Fibroblast of mammary gland (primary cell): ENCODE measurements at places on chromosomes 5 and 9.

DNA sequence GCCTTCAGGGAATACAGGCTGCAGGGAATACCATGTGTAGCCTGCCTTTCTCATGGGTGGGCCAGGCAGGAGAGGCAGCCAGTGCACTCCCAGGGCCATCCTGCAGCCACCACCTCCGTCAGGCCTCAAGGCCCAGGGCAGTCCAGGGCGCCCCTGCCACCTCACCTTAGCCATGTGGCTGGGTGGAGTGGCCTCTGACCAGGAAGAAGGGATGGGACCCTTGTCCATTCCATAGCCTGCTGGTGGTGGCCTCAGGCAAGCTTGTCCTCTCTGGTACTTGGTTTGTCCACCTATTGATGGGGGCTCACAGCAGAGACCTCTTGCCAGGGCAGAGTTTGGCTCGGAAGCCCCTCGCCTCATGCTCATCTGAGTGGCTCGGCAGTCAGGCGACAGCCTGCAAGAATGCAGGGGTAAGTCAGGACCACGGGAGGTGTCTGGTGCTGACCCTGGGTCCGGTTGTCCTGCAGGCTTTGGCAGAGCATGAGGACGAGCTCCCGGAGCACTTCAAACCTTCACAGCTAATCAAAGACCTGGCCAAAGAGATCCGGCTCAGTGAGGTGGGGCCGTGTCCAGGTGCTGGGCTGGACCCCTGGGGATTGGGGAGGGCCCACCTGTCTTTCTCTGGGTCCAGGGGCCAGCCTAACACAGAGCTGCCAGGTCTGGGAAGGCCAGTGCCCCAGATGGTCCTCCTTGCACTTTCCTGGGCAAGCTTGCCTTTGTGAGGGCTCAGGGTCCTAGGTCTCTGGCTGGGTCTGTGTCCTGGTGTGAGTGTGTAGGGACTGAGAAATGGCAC, 82.9 kb downstream of the PHF2 start:
- DNase-seq, result no peak

- DNase-seq, result peak; percentile 77
These were observed 77.8 kb downstream of the SLC38A9 start for GRCh38 chr5:55634209-55634805.

- DNase-seq, result no peak
These were observed 108.0 kb upstream of the TARS1 start for GRCh38 chr5:33332804-33333203.

- no peak for DNase-seq
These were observed 150.2 kb downstream of the TRIM32 start for GRCh38 chr9:116837018-116837989.

DNA sequence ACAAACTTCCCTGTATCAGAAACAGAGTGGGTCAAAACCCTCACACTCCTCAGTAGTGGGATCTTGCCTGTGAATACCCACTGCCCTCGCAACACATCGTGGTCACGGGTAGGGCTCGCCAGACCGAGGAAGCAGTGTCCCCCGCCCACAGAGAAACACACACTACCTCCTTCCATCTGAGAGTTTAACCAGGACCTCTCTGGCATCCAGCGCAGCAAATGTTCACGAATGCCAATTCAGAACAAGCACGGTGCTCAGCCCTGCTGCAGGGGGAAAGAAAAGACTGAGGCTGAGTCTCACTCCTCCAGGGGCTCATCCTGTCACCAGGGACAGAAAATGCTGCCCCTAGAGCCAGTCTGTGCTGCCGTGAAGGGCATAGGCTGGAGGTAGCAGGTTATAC, 42.5 kb upstream of the SYNPO start:
- DNase-seq, result no peak

GRCh38 chr5:42483472-42484154, 60.4 kb downstream of the GHR start:
- DNase-seq, result peak; percentile 12

DNA sequence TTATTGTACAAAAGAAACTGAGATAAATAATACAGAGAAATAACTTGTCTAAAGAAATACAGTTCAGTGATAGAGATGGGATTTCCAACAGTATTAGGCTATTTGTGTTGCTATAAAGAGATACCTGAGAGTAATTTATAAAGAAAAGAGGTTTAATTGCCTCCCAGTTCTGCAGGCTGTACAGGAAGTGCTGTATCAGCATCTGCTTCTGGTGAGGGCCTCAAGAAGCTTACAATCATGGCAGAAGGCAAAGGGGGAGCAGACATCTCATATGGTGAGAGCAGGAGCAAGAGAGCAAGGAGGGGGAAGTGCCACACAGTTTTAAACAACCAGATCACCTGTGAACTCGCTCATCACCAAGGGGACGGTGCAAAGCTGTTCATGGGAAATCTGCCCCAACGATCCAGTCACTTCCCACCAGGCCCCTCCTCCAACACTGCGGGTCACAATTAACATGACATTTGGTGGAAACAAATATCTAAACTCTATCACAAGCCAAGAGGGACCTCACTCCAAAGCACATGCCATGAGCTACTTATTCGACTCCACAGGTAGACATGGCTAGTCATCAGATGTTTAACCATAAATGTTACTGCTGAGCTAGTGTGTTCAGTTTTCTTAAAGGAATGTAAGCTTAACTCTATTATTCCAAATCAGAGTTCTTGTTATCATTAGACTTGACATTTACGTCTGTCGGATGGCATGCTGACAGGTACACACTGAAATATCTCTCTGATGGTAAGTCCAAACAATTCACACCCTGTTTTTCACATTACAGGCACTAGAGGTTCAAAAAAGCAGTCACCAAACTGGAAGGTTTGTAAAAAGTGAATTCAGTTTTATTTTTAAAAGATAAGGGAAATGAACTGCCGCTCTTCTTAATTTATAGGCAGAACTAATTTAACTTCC, 82.2 kb downstream of the AUH start:
- no peak for DNase-seq

GRCh38 chr5:116578676-116579075, 4.1 kb upstream of the SEMA6A start:
- no peak for DNase-seq

DNA sequence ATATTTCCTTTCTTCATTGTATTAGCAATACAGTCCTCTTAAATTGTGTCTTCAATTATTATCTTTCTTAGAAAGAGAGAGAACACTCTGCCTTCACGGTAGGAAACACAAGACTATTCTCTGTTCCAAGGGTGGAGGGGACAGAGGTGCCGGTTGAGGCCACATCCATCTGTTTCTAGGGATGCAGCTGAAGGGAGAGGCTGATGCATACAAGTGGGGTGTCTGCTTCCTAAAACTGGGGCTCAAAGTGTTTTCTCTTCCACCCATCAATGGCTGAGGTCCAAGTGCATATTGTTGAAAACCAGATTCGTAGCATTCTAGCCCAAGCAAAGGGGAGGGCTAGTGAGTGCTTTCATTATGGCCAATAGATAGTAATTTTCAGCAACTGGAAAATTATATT, 9.5 kb downstream of the IRX2 start:
- DNase-seq, result no peak

DNA sequence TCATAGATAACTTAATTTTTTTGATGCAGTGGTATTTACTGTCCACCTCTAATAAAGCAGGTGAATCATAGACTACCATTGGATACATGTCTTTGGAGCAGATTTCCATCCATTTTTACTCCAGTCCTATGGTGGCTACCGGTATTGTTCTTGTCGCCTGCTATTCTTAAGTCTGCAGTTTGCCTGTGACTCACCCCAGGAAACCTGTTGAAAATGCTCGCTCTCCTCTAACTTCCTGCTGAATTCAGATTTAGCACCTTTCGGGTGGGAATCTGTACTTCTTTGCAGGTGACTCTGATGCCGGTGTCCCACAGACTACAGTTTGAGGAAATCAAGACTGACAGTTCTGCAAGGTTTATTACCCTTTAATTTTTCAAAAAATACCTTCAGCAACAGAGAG, 58.8 kb upstream of the DHFR start:
- no peak for DNase-seq

- no peak for DNase-seq
These were observed 128.1 kb downstream of the CPLANE1 start for GRCh38 chr5:37121027-37121426.

DNA sequence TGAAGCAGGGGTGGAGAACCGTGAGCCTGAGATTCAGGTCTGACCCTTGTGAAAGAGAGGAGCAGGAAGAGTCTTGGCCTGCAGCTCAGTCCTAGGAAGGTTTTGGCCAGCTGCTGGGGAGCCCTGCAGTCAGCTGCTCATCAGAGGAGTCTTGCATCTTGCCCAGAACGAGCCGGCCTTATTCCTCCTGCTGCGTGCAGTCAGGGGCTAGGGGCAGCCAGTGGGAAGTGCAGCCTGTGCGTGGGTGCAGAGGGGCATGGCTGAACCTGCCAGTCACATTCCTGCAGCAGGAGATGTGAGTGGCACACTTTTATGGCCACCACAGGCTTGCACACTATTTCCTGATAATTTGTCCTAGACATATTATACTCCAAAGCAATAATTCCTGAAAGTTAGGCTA, 278.7 kb downstream of the NPR3 start:
- no peak for DNase-seq

DNA sequence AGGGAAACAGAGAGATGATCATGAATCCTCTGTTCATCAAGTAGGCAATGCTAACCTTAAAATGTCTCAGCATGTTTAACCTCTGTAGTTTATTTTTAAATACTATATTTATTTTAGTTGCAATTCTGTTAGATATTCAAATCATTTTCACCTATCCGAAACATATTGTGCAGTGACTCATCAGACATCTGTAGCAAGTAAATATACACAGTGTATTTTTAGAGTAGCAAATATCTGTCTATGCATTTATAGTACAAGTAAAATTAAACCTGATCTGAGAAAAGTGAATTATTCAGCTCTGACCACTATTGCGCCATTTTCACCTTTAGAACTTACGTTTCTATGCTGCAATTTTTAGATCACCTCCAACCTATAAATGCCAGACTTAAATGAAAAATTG, 24.3 kb upstream of the TUSC1 start:
- DNase-seq, result no peak

DNA sequence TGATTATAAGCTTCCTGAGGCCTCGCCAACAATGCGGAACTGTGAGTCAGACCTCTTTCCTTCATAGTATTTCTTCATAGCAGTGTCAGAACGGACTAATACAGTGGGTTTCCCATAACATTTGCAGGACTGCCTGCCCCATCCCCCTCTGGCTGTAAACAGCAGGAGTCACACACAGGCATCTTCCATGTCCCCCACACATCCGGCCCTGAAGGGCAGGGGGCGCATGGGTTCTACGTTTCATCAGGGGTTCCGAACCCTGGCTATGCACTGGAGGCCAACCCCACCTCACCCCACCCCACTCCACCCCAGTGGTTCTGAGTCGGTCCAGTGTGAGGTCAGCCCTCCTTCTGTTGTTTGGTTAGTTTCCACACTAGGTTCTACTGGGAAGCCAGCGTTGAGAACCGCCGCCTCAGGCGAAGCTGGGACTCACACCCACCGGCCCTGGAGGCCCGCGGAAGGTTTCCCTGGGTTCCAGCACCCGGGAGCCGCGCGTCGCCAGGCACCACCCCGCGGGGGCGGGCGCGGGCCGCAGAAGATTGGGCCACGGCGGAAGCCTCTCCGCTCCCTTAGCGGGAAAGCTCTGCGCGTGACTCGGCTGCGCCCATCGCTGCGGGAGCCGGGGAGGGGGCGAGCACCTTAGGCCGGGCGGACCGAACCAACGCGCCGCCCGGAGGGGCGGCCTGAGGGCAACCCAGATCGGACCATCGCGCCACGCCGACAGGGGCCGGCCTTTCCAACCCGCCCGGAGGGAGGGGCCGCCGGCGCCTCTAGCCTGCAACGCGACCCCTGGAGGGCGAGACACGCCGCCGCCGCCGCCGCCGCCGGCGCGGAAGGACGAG, at the start of gene RUSC2:
Gene RUSC2 (plus strand): TSS at position 799 of the 842 bp plus-strand sequence. CDS start 56,411 bp downstream, outside the sequence.
- peak; percentile 90 for DNase-seq

- DNase-seq, result peak; percentile 14
These were observed 215.0 kb downstream of the CNTLN start for GRCh38 chr9:17349831-17350230.

DNA sequence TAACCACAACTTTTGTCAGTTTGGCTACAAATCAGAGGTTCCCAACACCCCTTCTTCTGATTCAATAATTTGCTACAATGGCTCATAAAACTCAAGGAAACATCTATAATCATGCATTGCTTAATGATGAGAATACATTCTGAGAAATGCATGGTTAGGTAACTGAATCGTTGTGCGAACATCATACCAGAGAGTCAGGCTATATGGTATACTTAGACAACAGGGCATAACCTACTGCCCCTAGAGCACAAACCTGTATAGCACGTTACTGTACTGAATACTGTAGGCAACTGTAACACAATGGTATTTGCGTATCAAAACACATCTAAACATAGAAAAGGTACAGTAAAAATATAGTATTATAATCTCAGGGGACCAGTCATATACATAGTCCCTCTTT, 31.0 kb upstream of the RNF38 start:
- no peak for DNase-seq

- DNase-seq, result peak; percentile 44
These were observed 3.2 kb upstream of the ARL15 start for GRCh38 chr5:54313311-54314270.

DNA sequence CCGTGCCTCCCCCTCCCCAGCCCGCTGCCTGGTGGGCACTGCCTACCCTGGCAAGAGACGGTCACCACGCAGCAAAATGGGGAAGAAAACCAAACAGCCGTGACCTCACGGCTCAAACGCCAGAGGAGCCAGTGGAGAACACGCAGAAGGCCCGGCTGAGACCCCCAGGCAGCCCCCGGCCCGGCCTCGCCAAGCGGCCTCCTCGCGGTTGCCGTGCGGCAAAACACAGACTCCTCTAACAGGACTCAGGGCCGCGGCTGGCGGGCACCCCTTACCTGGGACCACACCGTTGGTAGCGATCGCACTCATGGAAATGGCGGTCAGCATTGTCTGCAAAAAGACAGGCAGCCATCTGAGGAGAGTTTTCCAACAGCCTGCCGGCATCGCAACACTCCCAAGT, 23.8 kb downstream of the SLC12A7 start:
- no peak for DNase-seq

GRCh38 chr5:123204251-123204650, 115.2 kb downstream of the PRDM6 start:
- peak; percentile 45 for DNase-seq

DNA sequence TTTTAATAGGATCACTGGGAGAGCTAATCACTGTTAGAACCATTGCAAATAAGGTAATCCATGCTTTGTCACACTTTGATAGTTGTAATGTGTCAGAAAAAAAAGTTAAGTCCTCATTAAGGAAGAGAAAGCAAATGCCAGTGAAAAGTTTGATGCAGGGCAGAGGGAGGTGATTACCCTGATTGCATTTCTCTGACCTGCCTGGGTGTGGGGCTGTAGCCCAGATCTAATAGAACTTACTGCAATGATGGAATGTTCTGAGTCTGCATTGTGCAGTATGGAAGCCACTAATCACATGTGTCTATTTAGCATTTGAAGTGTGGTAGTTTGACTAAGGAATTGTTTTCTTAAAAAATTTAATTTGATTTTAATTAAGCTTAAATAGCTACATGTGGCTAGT, 202.7 kb downstream of the ATP10B start:
- DNase-seq, result no peak
